Hematopoietic multipotent progenitor cell treated with erythropoietin and hydrocortisone succinate and interleukin-3 and kit ligand, for 8 days (in vitro differentiated cells): ENCODE measurements at places on chromosomes 1 and 21.

GRCh38 chr1:204377800-204378668 is 18.3 kb upstream of the PLEKHA6 start:
- no peak for DNase-seq

DNA sequence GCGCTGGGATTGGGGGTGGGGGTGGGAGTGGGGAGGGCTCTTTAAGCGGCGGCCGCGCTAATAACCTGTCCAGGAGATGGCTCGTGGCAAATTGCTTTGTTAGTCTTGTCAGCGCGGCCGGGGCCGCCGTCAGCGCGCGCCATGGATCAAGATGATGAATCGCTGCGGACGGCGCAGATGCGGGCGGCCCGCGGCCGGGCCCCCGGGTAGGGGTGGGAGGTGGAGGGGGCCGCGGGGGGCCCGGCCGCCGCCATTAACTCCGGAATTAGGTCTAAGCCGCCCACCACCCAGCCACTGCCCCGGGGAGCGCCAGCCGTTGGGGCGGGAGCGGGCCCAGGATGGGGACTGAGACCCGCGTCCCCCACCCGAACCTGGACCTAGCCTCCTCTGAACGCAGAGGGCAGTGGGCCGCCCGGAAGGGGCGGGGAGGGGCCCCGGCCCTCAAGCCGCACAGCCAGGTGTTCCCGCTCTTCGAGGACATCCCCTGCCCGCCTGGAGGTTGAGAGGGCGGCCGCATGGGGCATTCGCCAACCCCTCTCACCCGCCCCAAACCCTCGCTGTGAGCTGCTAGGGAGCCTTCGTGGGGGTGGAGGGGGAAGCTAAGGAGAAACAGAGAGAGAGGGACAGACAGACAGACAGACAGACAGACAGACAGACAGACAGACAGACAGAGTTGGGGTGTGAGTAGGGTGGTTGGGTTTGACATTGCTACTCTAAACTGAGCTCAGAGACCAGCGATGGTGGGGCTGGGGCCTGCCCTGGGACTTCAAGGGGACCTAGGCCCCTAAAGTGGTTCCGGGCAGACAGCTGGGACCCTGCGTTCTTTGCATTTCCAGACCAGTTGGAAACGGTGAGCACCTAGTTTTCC is 3.8 kb upstream of the DMBX1 start:
- DNase-seq: no peak

GRCh38 chr21:45975020-45975666 is 6.4 kb upstream of the COL6A1 start:
- no peak for DNase-seq

DNA sequence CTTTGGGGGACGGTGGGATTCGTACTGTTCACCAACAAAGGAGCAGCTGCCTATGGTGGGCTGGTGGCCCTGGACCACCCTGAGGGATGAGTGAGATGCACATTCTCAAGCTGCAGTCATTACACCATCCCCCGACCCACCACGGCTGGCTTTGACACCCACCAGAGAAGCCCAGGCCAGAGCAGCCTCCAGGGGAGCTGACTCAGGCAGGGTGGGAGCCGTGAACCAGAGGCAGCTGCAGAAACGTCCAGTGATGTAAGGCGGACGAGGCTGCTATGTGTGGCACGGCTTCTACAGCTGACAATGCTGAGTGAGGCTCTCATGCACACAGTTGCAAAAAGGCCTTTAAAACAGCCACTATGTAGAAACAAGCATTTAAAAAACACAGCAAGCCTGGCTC is 40.1 kb downstream of the CHAF1B start:
- DNase-seq: no peak

GRCh38 chr1:82979593-82980236 is 1019.2 kb downstream of the TTLL7 start:
- DNase-seq: no peak

DNA sequence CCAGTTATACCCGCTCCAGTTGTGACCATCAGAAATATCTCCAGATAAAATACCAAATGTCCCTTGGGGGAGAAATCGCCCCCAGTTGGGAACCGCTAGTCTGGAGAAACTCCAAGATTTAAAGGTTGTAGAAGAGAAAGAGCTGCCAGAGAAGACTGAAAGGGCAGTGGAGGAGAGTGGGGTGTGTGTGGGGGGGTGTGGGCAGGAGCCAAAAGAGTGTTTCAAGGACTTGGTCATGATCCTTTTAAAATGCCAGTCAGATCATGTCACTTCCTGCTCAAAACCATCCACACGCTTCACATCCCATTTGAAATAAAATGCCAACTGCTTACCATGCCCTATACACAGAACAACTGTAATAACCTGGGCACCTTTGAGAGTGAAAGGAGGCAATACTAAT is 3.4 kb upstream of the HEYL start:
- DNase-seq: no peak

- no peak for DNase-seq
Measured at GRCh38 chr21:35079181-35079580, 30.1 kb upstream of the RUNX1 start.

GRCh38 chr1:229378586-229379367 is 35.9 kb upstream of the CCSAP start:
- DNase-seq: no peak

GRCh38 chr1:40789661-40790430 is 6.3 kb downstream of the KCNQ4 start:
- no peak for DNase-seq
